ENCODE measurements at places on chromosomes 5 and 9.
A peak's percentile ranks its signal among the peaks of the same experiment; 100 is the strongest.

- no peak for DNase-seq
These were observed 208.1 kb downstream of the GNA14 start for GRCh38 chr9:77440057-77440456.

- DNase-seq, result peak; percentile 22
These were observed 680 bp upstream of the RFK start for GRCh38 chr9:76394960-76395252.

DNA sequence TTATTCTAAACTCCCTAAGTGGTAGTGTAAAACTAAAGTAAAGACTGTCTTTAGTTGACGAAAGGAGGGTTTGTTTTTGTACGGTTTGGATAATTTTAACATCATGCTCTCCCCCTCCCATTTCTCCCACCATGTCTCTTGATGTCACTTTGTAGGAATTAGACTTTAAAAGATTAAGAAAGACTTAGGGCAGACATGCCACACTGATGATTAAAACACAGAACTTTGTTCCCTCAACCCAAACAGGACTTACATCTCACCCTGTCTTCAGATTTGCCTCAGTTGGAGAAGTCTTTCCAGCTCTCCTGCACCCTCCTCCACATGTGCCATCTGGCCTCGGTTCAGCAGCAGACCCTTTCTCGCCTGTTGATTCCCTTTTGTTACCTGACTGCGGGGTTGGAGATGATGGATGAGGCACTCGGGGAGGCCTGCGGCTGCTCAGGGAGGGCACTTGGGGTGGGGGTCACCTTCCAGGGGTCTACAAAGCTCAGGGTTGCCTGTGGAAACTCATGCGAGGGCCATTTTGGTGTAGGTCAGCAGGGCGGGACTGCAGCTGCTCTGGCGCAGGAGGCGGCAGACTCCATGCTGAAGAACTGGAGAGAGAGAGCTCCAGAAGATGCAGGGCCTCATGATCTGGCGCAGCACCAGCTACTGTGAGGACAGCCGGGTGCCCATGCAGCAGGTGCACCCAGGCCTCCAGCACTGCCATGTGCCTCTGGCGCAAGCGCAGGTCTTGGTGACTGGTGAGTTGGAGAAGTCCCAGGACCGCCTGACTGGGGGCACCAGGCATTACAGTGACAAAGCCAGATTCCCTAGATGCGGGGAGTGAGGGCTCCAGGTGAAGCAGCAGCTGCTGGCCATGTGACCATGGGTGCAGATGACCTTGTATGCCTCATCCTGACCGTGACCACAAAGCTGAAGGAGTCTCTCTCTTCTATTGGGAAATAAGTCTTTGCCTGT, 24.5 kb upstream of the EXOC3 start:
- DNase-seq, result no peak

DNA sequence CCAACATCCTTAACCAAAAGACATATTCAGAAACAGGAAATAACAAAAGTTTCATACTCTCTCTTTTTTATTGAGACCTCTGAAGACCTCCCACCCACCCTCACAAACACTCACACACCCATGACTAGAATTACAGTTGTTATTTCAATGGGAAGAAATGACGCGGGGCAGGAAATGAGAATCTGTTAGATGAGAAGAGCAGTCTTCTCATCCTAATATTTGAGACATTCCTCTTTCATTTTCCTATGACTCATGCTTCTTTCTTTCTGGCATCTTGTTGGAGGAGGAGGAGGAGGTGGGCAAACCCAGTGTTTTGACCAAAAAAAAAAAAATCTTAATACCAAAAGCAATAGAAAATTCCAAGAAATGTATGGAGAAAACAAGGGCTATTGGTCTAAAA, 179.5 kb upstream of the TARS1 start:
- no peak for DNase-seq

DNA sequence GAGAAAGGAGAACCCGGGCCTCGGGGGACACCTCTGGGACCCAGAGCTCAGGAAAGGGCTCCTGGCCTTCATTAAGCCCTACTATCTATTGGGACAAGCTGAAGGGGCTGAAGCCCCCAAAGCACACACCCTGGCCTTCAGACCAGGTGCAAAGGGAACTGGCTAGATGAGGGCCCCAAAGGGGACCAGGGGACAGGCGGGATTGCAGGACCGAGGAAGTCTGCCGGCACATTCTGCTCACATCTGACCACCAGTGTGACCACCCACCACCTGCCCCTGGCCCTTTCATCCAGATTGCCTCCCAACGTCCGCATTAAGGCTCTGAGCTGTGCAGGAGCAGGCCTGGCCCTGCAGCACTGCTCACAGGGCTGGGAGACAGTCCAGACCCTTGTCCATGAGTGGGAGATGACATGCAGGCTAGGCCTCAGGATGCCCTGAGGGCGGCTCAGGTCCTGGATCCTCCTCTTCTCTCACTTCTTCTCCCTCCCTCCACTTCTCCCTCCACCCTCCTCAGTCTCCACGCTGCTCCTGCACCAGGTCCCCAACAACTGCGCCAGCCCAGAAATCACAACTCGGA, 19.2 kb downstream of the PSD2 start:
- no peak for DNase-seq

- DNase-seq, result peak; percentile 54
These were observed 29.9 kb upstream of the OBP2B start for GRCh38 chr9:133238851-133239532.

- no peak for DNase-seq
These were observed 308.3 kb downstream of the SLIT3 start for GRCh38 chr5:168992687-168993086.

DNA sequence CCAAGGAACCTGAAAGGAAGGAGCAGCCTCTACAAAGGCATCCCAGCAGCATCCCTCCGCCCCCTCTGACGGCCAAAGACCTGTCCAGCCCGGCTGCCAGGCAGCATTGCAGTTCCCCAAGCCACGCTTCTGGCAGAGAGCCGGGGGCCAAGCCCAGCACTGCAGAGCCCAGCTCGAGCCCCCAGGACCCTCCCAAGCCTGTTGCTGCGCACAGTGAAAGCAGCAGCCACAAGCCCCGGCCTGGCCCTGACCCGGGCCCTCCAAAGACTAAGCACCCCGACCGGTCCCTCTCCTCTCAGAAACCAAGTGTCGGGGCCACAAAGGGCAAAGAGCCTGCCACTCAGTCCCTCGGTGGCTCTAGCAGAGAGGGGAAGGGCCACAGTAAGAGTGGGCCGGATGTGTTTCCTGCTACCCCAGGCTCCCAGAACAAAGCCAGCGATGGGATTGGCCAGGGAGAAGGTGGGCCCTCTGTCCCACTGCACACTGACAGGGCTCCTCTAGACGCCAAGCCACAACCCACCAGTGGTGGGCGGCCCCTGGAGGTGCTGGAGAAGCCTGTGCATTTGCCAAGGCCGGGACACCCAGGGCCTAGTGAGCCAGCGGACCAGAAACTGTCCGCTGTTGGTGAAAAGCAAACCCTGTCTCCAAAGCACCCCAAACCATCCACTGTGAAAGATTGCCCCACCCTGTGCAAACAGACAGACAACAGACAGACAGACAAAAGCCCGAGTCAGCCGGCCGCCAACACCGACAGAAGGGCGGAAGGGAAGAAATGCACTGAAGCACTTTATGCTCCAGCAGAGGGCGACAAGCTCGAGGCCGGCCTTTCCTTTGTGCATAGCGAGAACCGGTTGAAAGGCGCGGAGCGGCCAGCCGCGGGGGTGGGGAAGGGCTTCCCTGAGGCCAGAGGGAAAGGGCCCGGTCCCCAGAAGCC, 30.8 kb downstream of the CD180 start:
- DNase-seq, result peak; percentile 65

DNA sequence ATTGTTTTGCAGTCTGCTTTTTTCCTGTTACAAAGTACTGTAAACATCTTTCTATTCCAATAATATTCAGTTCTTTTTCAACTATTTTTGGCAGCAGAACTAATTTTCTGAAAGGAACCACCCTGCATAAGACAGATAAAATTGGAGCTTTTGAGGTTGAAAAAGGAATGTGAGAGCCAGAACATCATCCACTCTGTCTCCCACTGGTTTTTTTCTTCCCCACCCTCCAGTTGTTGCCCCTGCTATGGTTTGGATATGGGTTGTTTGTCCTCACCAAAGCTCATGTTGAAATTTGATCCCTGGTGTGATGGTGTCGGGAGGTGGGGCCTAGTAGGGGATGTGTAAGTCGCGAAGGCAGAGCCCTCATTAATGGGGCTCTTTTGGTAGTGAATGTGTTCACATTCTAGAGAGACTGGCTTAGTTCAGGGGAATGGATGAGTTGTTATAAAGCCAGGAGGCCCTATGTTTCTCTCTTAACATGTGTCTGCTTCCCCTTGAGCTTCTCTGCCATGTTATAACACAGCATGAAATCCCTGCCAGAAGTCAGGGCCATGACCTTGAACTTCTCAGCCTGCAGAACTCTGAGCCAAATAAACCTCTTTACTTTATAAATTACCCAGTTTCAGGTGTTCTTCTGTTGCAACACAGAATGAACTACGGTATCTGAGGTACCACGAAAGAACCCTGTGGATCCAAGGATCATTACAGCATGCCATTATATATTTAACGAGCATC, 34.8 kb upstream of the MAST4 start:
- DNase-seq, result no peak

- DNase-seq, result no peak
These were observed 73.4 kb downstream of the ANGPTL2 start for GRCh38 chr9:127049044-127049443.

DNA sequence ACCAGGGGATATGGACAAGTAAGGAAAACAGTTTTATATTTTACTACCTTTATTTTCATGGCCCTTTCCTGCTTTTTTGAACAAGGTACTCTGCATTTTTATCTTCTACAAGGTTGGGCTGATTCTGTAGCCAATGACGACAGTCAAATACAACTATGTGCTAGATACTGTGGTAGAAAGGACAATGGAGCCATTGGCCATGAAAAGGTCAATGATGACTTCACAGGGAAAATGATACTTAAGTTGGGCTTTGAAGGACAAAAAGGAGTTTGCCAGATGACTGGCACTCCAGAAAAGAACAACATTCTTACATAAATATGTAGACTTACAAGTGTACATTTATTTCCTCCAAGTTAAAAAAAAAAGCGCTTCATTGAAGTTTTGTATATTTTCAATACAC, 663 bp downstream of the INSL6 start:
- DNase-seq, result no peak

DNA sequence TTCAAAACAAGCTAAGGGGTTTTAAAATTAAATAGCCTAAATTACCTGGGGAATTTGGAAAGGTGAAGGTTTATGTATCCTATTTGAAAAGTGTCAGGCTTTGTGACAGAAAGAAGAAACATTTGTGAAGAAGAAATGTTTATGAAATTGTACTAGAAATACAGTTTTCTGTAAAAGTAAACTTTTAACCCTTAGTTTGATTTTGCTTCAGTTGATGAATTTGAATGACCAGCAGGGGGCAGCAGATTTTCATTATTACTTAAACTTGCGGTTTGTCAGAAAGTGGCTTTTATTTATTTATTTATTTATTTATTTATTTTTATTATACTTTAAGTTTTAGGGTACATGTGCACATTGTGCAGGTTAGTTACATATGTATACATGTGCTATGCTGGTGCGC, 58.1 kb downstream of the NNT start:
- DNase-seq, result no peak

- no peak for DNase-seq
These were observed 23.9 kb upstream of the TMC1 start for GRCh38 chr9:72497447-72498046.
